ENCODE measurements at places on chromosomes 16 and 17.

GRCh38 chr17:53950207-53950857, 127.6 kb downstream of the KIF2B start:
- H3K36me3 ChIP-seq = no peaks in the 10 kb centered on the region
- no peak overlapping the region for H3K27ac ChIP-seq
- no peaks in the 10 kb centered on the region for H3K4me1 ChIP-seq
- no peaks in the 10 kb centered on the region for H3K27me3 ChIP-seq
- H3K4me3 ChIP-seq = no peak overlapping the region

- no peak for DNase-seq
- H3K4me1 ChIP-seq = peaks cover 5% of the 10 kb centered on the region
- H3K4me3 ChIP-seq = no peak overlapping the region
- H3K27me3 ChIP-seq = no peaks in the 10 kb centered on the region
- no peaks in the 10 kb centered on the region for H3K36me3 ChIP-seq
Measured at GRCh38 chr17:6910987-6911603, 79.6 kb upstream of the TEKT1 start.

DNA sequence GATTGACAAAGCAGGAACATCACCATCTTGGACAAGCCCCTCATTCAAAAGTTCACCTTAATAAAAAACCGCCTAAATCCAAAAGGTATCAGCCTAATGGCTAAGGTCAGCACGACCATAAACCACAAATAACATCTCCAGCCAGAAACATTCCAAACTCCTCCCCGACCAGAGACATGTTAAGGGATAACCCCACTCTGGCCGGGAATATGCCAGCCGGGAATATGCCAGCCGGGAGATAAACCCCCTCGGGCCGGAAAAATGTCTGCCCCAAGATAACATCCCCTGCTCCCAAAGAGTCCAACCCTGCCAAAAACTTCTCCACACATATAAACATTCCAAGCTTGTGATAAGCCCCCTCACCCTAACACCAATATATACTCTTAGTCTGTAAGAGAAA, 1.4 kb downstream of the DHX33 start:
- no peak overlapping the region for H3K4me3 ChIP-seq
- H3K4me1 ChIP-seq = peaks cover 7% of the 10 kb centered on the region
- H3K36me3 ChIP-seq = no peaks in the 10 kb centered on the region

DNA sequence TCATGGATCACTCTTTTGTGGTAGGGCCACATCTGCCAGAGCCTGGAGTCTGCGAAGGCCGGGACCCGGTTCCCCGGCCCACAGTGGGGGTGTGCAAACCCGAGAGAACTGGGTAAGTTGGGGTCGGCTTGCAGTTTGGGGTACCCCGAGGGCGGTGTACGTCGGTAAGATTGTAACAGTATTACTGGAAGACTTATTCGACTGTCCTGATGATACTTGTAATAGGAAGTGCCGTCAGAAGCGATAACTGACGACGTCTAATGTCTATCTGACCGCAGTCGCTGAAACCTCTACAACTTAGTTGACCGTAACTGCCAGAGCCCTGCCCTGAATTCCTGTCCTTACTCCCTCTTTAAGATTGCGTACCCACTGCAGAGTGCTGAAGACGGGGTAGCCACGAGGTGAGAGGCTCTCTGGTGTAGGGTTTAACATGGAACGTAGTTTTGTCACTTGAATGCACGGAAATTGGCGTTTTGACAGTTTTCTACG, 24.0 kb downstream of the TRPV2 start:
- H3K4me1 ChIP-seq = peaks cover 13% of the 10 kb centered on the region
- peak overlapping the region; percentile 80 for H3K27ac ChIP-seq
- H3K27me3 ChIP-seq = no peaks in the 10 kb centered on the region

GRCh38 chr17:37361543-37361942, 14.2 kb upstream of the C17orf78 start:
- no peak overlapping the region for H3K4me3 ChIP-seq
- DNase-seq = no peak
- H3K36me3 ChIP-seq = no peaks in the 10 kb centered on the region

DNA sequence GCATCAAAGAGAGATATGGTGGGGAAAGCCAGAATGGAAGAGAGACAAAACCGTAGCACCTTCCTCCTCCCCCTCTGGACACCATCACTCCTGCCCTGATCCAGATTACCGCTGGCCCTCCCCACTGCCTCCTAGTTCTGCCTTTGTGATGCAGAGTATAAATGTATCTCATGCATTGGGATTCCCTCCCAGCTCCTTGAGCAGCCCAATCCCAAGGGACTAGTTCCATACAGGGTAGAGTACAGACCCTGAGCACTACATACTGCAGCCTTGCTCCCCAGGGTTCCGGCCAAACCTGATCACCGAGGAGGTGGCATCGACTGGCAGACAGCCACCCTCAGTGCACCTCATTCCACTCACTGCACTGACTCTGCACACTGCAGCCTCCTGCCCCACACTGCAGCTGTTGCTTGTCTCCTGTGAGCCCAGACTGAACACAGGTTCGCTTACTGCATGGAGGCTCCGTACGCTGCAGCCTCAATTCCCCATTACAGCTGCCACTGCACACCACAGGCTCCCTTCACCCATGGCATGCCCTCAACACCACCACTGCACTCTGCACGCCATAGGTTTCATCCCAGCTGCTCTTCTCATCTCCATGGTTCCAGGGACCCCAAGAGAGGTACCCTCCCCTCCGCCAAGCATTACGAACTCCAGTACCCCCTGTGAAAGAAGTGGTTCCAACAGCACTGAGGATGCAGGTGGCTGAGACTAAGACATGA, 1.7 kb upstream of the THRA start:
- H3K27ac ChIP-seq = no peak overlapping the region
- no peaks in the 10 kb centered on the region for H3K36me3 ChIP-seq
- peaks cover 26% of the 10 kb centered on the region for H3K4me1 ChIP-seq
- DNase-seq = no peak
- H3K4me3 ChIP-seq = no peak overlapping the region
- H3K27me3 ChIP-seq = no peaks in the 10 kb centered on the region

- no peak overlapping the region for H3K27ac ChIP-seq
- H3K36me3 ChIP-seq = no peaks in the 10 kb centered on the region
- H3K27me3 ChIP-seq = no peaks in the 10 kb centered on the region
- no peak overlapping the region for H3K4me3 ChIP-seq
- no peaks in the 10 kb centered on the region for H3K4me1 ChIP-seq
- no peak for DNase-seq
Measured at GRCh38 chr16:49179714-49180330, 101.8 kb downstream of the CBLN1 start.

GRCh38 chr17:8681170-8681949, 50.8 kb upstream of the MYH10 start:
- H3K36me3 ChIP-seq = no peaks in the 10 kb centered on the region
- H3K27ac ChIP-seq = no peak overlapping the region
- peaks cover 2% of the 10 kb centered on the region for H3K27me3 ChIP-seq
- H3K4me1 ChIP-seq = no peaks in the 10 kb centered on the region

DNA sequence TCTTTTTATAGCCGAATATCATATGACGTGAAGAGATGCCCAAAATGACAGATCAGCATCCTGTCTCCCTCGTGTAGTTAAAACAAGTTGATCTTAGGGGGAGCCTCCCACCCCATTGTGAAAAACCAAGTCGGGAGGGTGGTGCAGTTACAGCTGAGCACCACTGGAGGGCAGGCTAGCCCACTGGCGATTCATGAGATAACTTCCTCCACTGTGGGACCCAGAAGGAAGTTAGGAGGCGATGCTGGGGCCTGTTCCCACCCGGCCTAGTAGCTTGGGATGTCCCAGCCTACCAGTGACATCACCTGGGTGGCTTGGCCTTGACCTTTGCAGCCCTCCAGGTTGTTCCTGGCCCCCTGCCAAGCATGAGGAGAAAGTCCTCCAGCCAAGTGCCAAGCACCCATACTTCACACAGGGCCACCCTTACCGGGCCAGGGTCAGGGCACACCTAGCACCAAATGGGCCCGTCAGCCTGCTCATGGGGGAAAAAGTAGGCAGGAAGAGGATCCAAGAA, 8.1 kb upstream of the CPNE2 start:
- DNase-seq = peak; percentile 69
- H3K4me3 ChIP-seq = no peak overlapping the region
- H3K27ac ChIP-seq = no peak overlapping the region
- no peaks in the 10 kb centered on the region for H3K36me3 ChIP-seq
- H3K27me3 ChIP-seq = no peaks in the 10 kb centered on the region

DNA sequence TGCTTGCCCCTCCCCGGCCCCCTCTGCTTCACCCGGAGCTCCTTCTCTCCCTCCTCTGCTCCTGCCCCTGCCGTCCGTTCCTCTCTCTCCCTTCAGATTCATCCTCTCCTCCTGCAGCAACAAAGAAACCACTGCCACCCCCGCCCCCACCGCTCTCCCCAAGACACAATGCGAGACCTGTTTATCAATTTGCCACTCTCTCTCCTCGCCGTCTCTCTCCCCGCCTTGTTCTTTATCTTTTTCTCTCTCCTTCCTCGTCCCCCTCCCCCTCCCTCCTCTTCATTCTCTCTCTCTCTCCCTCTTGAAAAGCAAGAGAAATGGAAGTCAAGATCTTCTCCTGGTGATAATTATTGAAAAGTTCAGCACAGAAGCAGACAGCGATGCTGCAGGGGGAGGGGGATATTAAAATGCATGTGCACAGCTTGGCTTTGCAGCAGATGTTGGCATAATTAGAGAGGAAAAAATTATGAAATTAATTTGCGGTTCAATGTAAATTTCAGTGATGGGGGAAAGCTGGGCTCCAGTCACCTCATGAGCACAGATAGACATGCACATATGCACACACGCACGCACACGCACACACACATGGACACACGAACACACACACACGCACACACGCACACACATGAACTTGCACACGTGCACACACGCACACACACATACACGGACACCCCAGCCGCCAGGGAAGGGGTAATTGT, 58.1 kb upstream of the CBFA2T3 start:
- peaks cover 27% of the 10 kb centered on the region for H3K27me3 ChIP-seq
- no peak overlapping the region for H3K4me3 ChIP-seq
- no peak overlapping the region for H3K27ac ChIP-seq
- DNase-seq = no peak
- no peaks in the 10 kb centered on the region for H3K4me1 ChIP-seq

- no peaks in the 10 kb centered on the region for H3K36me3 ChIP-seq
- no peak for DNase-seq
- no peaks in the 10 kb centered on the region for H3K27me3 ChIP-seq
- no peak overlapping the region for H3K27ac ChIP-seq
Measured at GRCh38 chr17:66560691-66561090, 258.3 kb downstream of the PRKCA start.

DNA sequence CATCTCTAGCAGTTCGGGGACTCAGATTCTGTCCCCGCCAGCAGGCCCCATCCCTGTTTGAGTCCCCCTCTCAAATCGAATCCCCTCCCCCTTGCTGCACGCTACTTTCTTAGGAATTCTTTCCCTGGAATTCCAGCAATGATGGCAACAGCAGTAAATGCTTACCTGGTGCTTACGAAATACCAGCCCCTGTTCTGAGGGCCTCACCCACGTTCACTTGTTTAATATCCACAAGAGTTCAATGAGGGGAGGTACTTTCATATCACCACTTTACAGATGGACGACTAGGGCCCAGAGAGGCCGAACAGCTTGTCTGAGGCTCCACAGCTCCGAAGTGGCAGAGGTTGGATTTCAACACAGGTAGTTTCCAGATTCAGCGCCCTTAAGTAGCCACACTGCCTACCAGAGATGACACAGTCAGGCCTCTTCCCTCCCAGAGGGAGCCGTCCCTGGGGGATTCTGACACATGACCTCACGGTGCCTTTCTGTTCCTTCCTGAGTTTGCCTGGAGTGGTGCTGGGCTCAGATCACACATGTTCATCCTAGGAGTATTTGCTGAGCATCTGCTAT, 120.7 kb upstream of the GSE1 start:
- H3K4me1 ChIP-seq = peaks cover 18% of the 10 kb centered on the region
- H3K27me3 ChIP-seq = no peaks in the 10 kb centered on the region
- H3K36me3 ChIP-seq = no peaks in the 10 kb centered on the region
- DNase-seq = no peak

- peaks cover 5% of the 10 kb centered on the region for H3K4me1 ChIP-seq
- no peak for DNase-seq
- H3K4me3 ChIP-seq = no peak overlapping the region
- H3K27me3 ChIP-seq = peaks cover 26% of the 10 kb centered on the region
Measured at GRCh38 chr16:84371553-84371865, 3.2 kb downstream of the ATP2C2 start.

DNA sequence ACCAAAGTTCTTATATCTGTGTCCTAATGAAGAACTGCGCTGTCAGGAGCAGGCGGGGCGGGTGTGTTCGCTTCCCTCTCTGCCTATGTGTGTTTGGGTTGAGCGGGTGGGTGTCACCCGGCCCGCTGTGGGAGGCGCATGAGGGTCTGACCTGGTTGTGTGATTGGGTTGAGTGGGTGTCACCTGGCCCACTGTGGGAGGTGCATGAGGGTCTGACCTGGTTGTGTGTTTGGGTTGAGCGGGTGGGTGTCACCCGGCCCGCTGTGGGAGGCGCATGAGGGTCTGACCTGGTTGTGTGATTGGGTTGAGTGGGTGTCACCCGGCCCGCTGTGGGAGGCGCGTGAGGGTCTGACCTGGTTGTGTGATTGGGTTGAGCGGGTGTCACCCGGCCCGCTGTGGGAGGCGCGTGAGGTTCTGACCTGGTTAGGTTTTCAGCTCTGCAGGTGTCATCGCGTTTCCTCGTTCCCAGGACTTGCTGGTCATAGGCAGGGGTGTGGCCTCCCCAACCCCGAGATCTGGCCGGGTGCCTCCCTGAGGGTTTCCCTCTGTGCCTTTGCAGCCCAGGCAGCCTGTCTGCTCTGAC, 69.6 kb upstream of the ZNF750 start:
- no peaks in the 10 kb centered on the region for H3K4me1 ChIP-seq
- H3K27ac ChIP-seq = no peak overlapping the region
- H3K4me3 ChIP-seq = no peak overlapping the region
- no peaks in the 10 kb centered on the region for H3K27me3 ChIP-seq

GRCh38 chr16:1493746-1494094, 560 bp downstream of the TELO2 start:
- DNase-seq = no peak
- H3K27me3 ChIP-seq = no peaks in the 10 kb centered on the region
- H3K36me3 ChIP-seq = no peaks in the 10 kb centered on the region
- peaks cover 17% of the 10 kb centered on the region for H3K4me1 ChIP-seq
- H3K4me3 ChIP-seq = peak overlapping the region; percentile 68
- peak overlapping the region; percentile 74 for H3K27ac ChIP-seq

- H3K27ac ChIP-seq = no peak overlapping the region
- no peaks in the 10 kb centered on the region for H3K4me1 ChIP-seq
- DNase-seq = no peak
- no peak overlapping the region for H3K4me3 ChIP-seq
Measured at GRCh38 chr17:4657678-4658077, 16.2 kb upstream of the ALOX15 start.
